ENCODE measurements at places on chromosomes 16 and 17.

- peak; percentile 5 for DNase-seq
Observed at GRCh38 chr17:49343273-49343672, 18.8 kb downstream of the ZNF652 start.

- DNase-seq: no peak
Observed at GRCh38 chr17:1658100-1658499, 8.4 kb upstream of the RILP start.

- DNase-seq: peak; percentile 57
Observed at GRCh38 chr16:54136276-54136625, 150.3 kb downstream of the IRX3 start.

- DNase-seq: no peak
Observed at GRCh38 chr16:50613281-50613963, 65.2 kb downstream of the NKD1 start.

GRCh38 chr17:3572231-3572630 is 14.6 kb upstream of the TRPV3 start:
- DNase-seq: no peak

DNA sequence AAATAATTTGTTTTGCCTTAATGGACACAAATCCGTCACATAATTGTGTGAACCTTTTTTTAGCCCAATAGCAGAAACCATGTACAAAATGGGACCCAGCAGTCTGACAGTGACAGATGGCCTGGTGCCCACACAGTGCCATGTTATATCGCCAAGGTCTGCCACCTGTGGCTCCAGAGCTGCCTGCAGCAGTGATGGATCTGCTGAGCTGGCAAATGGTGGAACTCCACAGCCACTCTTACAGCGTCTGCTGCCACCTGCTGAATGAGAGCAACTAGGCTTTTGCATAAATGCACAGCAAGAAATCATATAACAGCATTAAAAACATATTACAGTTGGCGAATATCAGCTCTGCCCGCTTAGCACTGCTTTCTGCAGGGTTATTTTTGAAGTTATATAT is 59.4 kb downstream of the NUP93 start:
- DNase-seq: no peak

DNA sequence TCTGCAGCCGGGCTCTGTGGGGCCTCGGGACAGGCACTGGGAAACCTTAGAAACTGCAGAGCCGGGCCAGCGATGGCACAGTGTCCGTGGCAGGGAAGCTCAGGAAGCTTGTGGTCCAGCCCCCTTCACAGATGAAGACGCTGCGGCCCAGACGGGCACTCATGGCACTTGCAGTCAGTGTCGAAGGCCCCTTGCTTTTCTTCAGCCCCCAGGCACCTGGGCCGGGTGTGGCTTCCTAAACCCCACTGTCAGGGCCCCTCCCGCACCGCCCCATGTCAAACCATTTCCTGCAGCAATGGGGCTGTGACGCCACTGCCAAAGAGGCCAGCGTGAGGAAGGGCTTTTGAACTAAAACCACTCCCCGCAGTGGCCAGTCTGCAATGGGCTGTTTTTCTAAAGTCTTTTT is 164.0 kb downstream of the LAT start:
- no peak for DNase-seq

DNA sequence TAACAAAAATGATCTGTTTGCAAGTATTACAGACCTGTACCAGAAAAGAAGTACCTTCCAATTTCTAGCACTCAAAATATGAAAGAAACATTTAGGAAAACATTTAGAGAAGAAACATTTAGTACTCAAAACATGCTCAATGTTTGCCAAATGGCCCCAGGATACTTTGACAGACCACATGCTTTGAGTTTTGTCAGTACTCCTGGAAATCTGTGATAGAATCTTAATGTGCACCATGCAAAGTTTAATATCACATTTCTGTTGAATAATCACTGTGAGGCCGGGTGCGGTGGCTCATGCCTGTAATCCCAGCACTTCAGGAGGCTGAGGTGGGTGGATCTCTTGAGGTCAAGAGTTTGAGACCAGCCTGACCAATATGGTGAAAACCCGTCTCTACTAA is 8.5 kb upstream of the ZC3H7A start:
- no peak for DNase-seq

GRCh38 chr17:83173914-83174361 is 94.5 kb downstream of the METRNL start:
- DNase-seq: peak; percentile 54

GRCh38 chr17:47807421-47807820 is 14.2 kb downstream of the OSBPL7 start:
- DNase-seq: peak; percentile 47

DNA sequence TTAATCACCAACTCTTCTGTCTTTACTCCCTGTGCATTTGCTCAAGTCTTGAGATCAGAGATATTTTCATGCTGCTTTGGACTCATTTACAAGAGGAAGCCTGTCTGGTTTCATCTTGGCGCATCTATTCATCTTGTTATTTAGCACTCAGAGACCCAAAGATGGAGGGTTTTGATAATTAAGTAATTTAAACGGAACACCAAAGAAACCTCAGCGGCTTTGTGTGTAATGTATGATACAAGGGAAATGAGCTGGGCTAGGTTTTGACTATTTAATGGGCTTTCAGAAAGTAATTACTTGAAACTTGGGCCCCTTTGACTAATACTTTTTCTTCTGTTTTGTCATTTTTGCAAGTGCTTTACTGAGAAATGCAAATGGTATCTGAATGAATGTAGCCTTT is 66.2 kb upstream of the CACNG3 start:
- no peak for DNase-seq

GRCh38 chr17:55965051-55965450 is 188.2 kb upstream of the ANKFN1 start:
- DNase-seq: no peak

Data from islet precursor cell (in vitro differentiated cells).